ENCODE measurements at places on chromosomes 2 and 18.

DNA sequence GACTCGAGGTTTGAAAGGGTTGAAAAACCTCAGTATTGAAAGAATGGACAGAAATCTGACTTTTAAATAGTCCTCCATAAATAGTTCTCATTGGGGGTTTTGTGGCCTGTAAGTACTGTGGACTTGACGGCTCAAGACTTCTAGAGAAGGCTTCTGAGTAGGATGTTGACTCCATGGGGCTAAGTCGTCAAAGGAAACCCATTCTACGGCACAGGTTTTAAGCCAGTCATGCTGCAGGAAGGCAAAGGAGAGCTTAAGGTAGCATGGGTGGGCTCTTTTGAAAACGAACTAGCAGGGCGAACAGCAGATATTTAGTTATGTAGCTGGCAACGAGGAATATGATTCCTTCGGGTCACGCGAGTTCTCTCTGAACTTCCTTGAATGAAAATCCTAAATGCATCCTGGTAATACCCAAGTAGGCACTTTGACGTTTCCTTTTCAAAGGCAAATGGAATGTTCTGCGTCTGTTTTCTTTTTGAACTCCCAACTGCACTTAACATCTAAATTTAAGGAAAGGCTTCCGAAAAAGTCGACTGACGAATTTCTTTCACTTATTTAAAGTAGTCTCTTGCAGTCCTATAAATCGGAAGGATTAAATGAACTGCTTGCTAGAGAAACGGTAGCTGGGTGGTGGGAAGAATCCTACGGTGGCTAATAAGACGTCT lies 1.1 kb upstream of the NEDD4L start:
- DNase-seq, result peak; percentile 18

DNA sequence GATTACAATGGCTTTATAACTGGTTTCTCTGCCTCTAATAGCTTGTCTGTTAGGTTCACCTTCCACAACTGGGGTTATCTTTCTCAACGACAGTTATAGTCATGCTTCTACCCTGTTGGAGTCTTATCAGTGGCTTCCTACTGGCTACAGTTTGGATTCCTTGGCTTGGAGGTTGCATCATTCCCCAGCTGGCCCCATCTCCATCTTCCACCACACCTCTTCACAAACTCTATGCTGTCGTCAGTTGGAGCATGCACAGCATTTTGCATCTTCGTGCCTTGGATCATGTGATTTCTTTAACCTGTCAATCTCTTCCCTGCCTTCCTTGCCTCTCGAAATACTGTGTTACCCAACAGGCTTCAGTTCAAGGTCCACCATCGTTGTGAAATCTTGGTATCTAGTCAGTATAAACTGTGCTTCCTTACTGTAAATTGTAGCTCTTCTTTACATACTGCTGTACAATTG lies 316.3 kb upstream of the CXCR4 start:
- DNase-seq, result no peak

DNA sequence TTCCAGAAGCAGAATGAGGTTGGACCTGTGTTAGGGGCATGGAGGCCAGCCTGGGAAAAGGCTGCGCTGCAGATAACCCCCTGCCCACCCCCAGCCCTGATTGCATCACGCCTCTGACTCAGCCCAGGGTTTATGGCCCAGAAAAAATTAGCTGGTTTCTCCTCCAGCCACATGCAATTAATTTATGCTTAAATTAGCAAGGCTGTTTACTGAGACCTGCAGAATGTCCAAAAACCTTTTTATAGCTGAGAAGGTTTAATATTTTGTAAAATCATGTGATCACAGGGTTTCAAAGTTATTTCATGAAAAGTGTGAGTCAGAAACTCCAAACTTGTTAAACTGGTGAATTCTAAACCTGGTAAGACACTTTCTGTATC lies 123.1 kb upstream of the HDAC4 start:
- no peak for DNase-seq

- DNase-seq, result no peak
Measured at GRCh38 chr2:31967790-31968189, 43.0 kb downstream of the MEMO1 start.

DNA sequence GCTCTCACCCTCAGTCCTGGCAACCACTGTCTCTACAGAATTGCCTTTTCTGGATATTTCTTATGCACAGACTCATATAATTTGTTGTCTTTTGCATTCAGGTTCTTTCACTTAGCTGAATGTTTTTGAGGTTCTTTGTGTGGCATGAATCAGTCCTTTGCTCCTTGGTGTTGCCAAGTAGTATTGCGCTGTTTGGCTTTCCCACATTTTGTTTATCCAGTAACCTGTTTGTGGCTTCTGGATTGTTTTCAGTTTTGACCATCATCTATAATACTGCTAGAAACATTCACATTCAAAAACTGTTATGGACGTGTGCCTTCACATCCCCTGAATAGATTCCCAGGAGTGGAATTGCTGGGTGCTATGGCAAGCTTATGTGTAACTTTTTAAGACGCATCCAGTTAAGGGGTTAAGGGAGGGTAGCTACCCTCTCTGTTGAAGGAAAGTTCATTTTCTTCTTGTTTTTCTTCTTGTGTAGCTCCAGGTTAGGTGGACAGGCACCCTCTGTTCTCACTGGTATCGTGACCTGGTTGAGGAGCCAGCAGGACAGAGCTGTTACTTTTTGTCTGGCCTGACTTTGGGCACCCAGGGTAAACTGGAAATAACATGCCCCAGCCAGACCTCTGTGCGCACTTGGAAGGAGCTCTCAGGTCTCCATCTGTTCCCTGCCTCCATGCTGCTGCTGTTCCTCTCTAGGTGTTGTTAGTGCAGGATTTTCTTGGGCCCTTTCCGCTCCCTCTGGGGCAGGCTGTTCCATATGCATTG lies 29.6 kb downstream of the ARHGAP25 start:
- DNase-seq, result no peak

DNA sequence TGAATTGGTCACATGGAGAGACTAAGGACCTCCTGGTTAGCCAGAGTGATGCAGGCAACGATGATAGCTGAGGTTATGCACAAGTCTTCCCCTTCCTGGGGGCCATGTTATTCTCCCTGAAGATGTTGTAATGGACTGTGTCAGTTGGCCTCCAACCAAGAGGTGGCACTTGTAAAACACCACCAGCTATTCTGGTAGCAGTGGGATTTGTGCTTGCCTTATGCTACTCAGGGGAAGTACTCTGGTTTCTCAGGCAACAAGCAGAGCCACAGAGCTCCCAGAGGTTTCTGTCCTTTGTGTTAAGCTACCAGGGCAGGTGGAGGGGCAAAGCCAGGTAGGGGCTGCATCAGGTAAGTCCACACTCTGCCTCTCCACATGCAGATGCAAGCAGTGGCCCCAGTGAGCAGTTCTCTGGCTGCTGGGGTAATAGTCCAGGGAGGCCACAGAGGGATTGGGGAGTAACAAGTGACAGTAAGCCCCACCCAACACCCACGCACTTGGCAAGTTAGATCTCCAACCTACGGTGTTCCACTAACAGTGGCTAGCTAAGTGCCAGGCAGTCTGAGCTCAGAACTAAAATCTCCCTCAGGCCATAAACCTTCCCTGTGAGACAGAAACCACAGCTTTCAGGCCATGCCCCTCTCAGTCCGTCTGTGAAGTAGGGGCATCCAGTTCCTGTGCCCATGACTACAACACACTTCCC lies 99.7 kb downstream of the RND3 start:
- DNase-seq, result no peak

GRCh38 chr2:3578987-3579386 lies 3.9 kb downstream of the RPS7 start:
- DNase-seq, result no peak

- DNase-seq, result peak; percentile 67
Measured at GRCh38 chr2:58532641-58533040, 291.5 kb upstream of the FANCL start.

- DNase-seq, result no peak
Measured at GRCh38 chr2:170229744-170230143, 51.8 kb downstream of the MYO3B start.

GRCh38 chr2:8693157-8693821 lies 11.4 kb downstream of the ID2 start:
- DNase-seq, result peak; percentile 49

GRCh38 chr18:70363861-70364260 lies 75.0 kb downstream of the SOCS6 start:
- DNase-seq, result peak; percentile 73

GRCh38 chr18:22977847-22978701 lies 44.9 kb downstream of the RBBP8 start:
- peak; percentile 93 for DNase-seq

DNA sequence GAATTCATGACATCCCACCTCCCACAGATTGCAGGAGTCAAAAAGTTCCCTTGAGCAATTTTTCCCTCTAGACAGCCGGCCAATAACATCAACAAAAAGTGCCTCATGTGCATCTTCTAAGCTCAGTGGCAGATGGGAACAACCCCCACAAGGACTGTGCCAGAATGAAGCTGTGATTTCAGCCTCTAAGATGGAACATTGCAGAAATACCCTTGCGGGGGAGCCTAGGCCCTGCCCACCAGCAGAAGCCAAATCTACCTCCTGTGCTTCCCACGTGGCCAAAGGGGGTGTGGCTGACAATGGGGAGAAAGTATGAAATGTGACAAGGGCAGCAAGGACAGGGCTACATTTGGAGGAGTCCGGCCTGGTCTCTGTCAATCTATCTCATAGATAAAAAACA lies 482.3 kb downstream of the TGIF1 start:
- DNase-seq, result no peak

DNA sequence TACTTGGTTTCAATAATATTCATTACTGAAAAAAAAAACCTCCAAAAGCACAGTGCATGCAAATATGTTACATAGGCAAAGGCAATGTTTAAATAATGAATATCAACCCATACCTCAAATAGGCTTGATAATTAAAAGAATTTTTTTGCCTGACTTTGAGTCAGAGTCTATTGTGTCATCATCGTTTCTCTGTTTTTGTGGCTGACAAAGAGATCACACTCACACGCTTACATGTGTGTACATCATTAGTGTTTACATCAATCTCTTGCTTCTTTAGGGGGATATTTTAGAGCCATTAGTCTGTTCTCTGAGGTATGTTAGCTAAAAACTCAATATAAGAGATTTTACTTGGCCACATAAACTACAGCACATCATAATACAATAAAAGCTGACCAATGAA lies 150.3 kb upstream of the MMADHC start:
- no peak for DNase-seq

GRCh38 chr2:14781142-14781541 lies 148.6 kb downstream of the LRATD1 start:
- DNase-seq, result peak; percentile 58

DNA sequence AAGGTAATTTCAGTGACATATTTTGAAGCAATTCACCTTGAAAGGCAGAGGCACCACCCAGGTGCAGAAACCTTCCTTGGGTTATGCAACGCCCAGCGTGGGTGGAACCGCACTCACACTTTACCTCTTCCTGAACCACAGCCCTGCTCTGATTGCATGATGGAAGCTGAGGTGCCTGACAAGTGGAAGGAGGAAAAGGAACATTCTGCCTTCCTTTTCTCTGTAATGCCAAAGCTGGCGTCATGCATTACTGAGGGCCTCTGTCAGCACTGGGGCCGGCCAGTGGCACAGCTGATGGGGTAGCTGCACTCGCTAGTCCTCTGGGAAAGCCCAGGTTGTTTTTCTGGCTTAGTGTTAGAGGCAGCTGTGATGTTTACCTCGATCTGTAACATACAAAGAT lies 266.5 kb downstream of the NEDD4L start:
- DNase-seq, result peak; percentile 90

GRCh38 chr2:134515137-134515536 lies 203.7 kb downstream of the TMEM163 start:
- DNase-seq, result no peak

DNA sequence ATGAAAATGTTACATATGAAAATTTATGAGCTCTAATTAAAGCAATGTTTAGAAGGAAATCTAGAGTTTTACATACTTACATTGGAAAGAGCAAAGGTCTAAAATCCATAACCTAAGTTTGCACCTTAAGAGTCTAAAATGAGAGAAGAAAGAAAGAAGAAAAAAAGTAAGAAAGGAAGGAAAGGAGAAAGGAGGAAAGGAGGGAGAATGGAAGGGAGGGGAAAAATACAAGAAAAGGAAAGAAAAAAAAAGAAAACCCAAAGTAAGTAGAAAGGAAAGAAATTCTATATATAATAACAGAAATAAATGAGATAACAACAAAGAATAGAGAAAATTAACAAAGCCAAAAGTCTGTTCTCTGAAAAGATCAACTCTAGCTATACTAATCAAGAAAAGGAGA lies 122.6 kb downstream of the BCL2L11 start:
- DNase-seq, result no peak

DNA sequence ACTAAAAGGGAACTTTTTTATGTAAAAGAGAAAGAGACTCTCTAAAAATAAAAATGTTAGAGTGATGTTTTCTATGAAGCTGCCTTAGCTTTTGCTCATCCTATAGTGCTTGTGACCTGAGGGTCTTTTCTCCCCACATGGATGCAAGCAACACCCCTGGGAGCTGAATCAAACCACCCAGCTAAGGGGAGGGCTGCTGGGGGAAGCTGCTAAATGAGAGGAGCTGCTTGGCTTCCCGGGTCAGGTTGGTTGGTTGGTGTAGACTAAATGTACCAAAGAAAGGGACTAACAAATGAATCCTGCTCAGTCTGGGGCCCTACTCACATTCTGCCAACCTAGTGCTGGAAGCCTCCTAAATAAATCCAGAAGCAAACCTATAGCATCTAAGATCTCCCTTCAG lies 35.0 kb downstream of the AFF3 start:
- no peak for DNase-seq

- no peak for DNase-seq
Measured at GRCh38 chr2:190583507-190584337, 49.2 kb upstream of the NEMP2 start.

- DNase-seq, result no peak
Measured at GRCh38 chr2:18430996-18431748, 129.3 kb downstream of the RDH14 start.

- DNase-seq, result no peak
Measured at GRCh38 chr2:71102981-71103681, 26.9 kb downstream of the MCEE start.

- DNase-seq, result peak; percentile 74
Measured at GRCh38 chr2:107091163-107091864, 205.3 kb upstream of the ST6GAL2 start.

DNA sequence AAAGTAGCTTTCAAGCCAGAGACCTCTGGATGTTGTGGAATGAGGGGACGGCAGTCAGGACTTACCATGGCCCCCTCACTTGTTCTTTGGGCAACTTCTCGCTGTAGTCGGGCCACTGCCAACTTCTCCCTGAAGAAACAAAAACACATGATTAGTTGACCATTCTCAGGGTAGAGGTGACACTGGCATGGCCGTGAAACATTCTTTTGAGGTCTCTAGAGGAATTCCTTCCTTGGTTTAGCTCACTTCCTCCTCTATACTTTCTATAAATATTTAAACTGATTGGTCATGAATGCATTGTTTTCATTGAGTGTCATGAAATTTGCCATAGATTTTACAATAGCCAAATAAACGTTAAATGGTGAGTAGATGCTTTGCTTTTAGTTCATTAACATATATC lies 354.6 kb downstream of the NCKAP5 start:
- peak; percentile 69 for DNase-seq

DNA sequence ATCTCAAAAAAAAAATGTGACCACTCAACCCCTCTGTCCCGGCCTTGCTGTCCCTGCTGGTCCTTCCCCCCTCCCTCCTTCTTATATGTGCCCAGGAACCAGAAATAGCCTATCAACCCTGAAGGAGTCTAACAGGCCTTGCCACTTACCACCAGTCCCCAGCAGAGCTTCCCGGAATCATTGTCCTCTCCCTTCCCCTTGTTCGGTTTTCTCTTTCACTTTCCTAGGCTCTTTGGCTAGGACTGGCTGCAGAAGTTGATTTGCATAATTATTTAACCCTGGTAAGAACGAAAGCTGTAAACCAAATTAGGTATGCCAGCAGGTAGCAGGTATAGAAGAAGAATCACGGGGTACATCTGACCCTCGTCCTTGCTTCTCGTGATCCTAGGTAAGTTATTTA lies 72.6 kb upstream of the ZNF532 start:
- no peak for DNase-seq

GRCh38 chr2:158042666-158043065 lies 59.0 kb upstream of the UPP2 start:
- DNase-seq, result no peak
